ENCODE measurements at places on chromosomes 5 and 9.

DNA sequence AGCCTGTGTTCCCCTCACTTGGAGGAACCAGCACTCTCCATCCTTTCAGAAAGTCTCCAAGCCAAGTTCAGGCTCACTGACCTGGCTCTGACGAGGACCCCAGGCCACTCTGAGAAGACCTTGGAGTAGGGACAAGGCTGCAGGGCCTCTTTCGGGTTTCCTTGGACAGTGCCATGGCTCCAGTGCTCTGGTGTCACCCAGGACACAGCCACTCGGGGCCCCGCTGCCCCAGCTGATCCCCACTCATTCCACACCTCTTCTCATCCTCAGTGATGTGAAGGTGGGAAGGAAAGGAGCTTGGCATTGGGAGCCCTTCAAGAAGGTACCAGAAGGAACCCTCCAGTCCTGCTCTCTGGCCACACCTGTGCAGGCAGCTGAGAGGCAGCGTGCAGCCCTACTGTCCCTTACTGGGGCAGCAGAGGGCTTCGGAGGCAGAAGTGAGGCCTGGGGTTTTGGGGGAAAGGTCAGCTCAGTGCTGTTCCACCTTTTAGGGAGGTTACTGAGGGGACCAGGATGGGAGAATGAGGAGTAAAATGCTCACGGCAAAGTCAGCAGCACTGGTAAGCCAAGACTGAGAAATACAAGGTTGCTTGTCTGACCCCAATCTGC, 4.7 kb upstream of the NUP214 start:
- peaks cover 7% of the 10 kb centered on the region for H3K4me1 ChIP-seq
- no peak overlapping the region for H3K4me3 ChIP-seq
- DNase-seq = no peak
- H3K27me3 ChIP-seq = no peaks in the 10 kb centered on the region
- peaks cover 7% of the 10 kb centered on the region for H3K36me3 ChIP-seq

- H3K4me1 ChIP-seq = peaks cover 11% of the 10 kb centered on the region
- DNase-seq = no peak
- H3K4me3 ChIP-seq = no peak overlapping the region
- H3K27ac ChIP-seq = no peak overlapping the region
- no peaks in the 10 kb centered on the region for H3K36me3 ChIP-seq
Observed at GRCh38 chr5:35832762-35833161, 23.9 kb upstream of the IL7R start.

GRCh38 chr5:165829504-165829903, 2324.1 kb downstream of the MAT2B start:
- H3K36me3 ChIP-seq = no peaks in the 10 kb centered on the region
- H3K4me3 ChIP-seq = no peak overlapping the region
- no peaks in the 10 kb centered on the region for H3K4me1 ChIP-seq
- DNase-seq = no peak

- no peaks in the 10 kb centered on the region for H3K4me1 ChIP-seq
- no peak for DNase-seq
- no peak overlapping the region for H3K4me3 ChIP-seq
- H3K27me3 ChIP-seq = no peaks in the 10 kb centered on the region
- H3K36me3 ChIP-seq = no peaks in the 10 kb centered on the region
- no peak overlapping the region for H3K27ac ChIP-seq
Observed at GRCh38 chr5:98231089-98231488, 542.4 kb upstream of the RGMB start.

DNA sequence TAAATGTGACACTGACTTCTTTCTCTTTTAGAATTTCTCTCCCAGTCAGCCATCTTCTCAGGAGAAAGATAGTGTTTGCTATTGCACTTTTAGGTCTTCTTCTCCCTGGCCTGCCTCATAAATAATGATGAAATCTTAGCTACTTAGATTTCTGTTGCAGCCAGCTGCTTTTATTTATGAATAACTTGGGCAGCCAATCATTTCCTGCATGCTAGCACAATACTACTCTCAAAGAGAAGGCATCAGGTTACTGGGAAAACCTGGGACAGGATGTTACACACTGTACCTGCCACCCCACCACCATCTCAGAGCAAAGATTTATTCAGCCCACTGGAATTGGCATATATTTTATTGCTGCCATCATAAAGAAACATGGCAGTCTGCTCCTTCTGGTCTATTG, 266.6 kb downstream of the PRELID2 start:
- H3K4me3 ChIP-seq = no peak overlapping the region
- H3K27me3 ChIP-seq = no peaks in the 10 kb centered on the region
- H3K4me1 ChIP-seq = no peaks in the 10 kb centered on the region
- DNase-seq = no peak
- H3K36me3 ChIP-seq = no peaks in the 10 kb centered on the region

GRCh38 chr9:19976226-19976625, 187.4 kb upstream of the SLC24A2 start:
- DNase-seq = no peak
- H3K4me1 ChIP-seq = no peaks in the 10 kb centered on the region

DNA sequence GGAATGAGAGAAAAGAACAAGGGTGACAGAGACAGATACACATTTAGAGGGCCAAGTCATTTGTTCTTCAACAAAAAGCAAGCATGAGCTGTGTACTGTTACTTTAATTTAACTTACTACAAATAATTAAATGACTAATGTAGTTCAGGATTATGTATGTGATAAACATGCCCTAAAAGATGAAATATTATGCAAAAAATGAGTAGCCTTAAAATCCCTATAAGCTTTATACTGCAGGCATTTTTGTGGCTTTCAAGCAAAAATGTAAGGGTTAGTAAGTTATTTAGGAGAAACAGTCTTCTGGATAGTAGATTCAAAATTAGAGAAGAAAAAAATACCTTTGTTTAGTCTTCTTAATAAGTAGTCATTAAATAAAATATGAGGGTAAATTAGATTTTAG, 431.2 kb downstream of the CSNK1G3 start:
- no peaks in the 10 kb centered on the region for H3K27me3 ChIP-seq
- H3K4me3 ChIP-seq = no peak overlapping the region
- peaks cover 1% of the 10 kb centered on the region for H3K36me3 ChIP-seq
- H3K4me1 ChIP-seq = peaks cover 7% of the 10 kb centered on the region
- DNase-seq = no peak

- H3K36me3 ChIP-seq = no peaks in the 10 kb centered on the region
- peaks cover 8% of the 10 kb centered on the region for H3K4me1 ChIP-seq
- H3K27ac ChIP-seq = no peak overlapping the region
- no peak overlapping the region for H3K4me3 ChIP-seq
Observed at GRCh38 chr5:151680944-151681427, 5.7 kb downstream of the SPARC start.
